Muscle of back (tissue), 13 donors: ENCODE measurements at places on chromosomes 4 and X. TPM values are rescaled to one million over a fixed set of nuclear protein-coding genes. Genes with fewer than 3 reads are reported as not detected.

Gene GABRE
- polyA plus RNA-seq = 83.3 TPM

Gene RASSF6
- polyA plus RNA-seq = 0.21 TPM

Gene RAB9B
- polyA plus RNA-seq = 27.3 TPM

GRCh38 chr4:107734120-107734519, 14.1 kb upstream of the PAPSS1 start:
- DNase-seq = no peak

GRCh38 chr4:55323375-55323774, 22.7 kb upstream of the SRD5A3 start:
- DNase-seq = no peak

Gene EPGN
- 1.4 TPM for polyA plus RNA-seq

DNA sequence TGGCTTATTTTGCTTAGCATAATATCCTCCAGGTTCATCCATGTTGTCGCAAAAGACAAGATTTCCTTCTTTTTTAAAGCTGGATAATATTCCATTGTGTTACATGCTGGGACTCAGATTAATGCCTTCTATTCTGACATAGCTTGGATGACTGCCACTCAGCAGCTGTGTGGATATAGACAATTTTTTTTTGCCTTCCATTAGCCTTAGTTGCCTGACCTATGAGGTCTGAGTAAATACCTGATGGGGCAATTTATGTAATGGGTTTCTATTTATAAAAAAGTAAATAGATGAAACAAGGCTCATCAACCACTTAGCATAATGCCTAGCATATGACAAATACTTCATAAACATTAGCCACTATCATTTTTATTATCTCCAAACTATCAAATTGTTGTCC, 515.4 kb downstream of the ZNF674 start:
- DNase-seq = no peak

Gene BMPR1B
- polyA plus RNA-seq = 11.7 TPM

Gene PRAF2
- polyA plus RNA-seq = 22.5 TPM

Gene ARMCX4
- 46.9 TPM for polyA plus RNA-seq

DNA sequence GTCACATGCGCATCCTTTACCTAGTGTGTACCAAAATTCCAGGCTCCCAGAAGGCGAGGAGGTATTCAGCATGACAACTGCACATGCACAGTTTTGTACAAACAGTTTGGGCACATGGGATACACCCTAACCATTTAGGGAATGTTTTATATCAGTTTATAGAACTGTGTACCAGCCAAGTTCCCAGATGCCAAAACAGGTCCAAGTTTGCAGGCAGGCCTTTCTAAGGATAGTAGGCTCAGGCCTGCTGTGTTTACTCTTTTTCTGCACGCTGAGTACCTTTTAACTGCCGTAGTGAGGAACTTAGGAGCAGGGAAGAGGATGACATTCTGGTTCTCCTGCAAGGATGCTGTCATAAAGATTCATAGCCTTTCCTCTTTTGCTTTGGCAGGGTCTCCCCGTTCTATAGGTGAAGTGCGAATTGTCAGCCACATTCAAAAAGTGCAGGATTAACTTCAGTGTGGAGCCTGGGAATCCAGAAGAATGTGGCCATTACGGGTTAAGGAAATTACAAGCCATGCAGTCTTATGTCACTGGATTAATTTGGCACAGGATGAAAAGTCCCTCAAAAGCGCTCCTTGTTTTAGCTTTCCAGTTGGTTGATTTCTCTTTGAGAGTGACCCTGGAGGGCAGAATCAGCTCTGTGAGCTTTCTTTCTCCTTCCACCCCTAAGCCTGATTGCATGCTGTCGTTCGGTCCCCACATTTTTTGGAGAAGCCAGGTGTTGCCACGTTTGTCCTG, 259.8 kb downstream of the ARHGAP10 start:
- no peak for DNase-seq

- DNase-seq = no peak
Observed at GRCh38 chr4:33709247-33709646, 2535.1 kb downstream of the ARAP2 start.

GRCh38 chrX:114363346-114363745, 220.5 kb upstream of the HTR2C start:
- no peak for DNase-seq

DNA sequence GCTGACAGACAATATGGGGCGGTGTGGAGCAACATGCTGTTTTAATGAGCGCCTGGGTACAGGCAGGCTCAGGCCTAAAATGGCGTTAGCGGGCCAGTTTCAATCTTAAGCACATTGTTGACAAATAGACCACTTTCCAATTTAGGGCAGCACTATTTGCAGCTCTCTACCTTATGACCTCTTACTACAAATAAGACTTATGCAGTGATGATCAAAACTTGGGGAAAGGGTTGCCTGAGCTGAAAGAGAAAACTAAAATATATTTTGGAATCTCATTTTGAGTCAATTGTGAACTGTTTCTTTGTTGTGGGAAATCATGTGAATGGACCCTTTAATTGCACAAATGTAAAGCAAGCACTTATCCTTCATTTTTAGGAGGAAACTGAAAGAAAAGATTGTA, 25.5 kb upstream of the GPAT3 start:
- DNase-seq = no peak

DNA sequence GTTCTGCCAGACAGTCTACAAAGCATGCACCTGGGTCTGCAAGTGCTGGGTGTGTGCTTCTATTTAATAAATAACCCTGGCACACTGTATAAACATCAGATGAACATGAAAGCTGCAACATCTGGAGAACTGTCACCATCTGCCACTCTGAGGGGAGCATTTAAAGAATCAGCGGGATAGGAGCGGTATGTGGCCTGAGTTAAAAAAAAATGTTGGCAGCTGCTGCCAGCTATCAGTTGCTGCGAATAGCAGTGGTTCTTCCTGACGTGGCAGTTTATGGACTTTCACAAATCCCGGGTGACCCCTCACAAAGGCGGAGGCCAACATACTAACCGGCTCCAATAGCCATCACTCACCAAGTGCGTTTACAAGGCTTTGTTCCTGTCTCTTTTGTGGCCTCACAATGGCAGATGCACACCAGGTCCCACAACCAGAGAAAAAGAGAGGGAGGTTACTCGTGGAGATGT, 95.1 kb downstream of the RASL11B start:
- peak; percentile 80 for DNase-seq

Gene TMPRSS11E
- not detected for polyA plus RNA-seq
